ENCODE measurements at places on chromosomes 5 and 9. TPM values are rescaled to one million over a fixed set of nuclear protein-coding genes. Genes with fewer than 3 reads are reported as not detected.
A peak's percentile ranks its signal among the peaks of the same experiment; 100 is the strongest.

GRCh38 chr5:125236981-125237380, 490.5 kb upstream of the ZNF608 start:
- no peak for DNase-seq
- no peak overlapping the region for H3K27ac ChIP-seq
- H3K27me3 ChIP-seq = no peaks in the 10 kb centered on the region
- no peaks in the 10 kb centered on the region for H3K36me3 ChIP-seq

DNA sequence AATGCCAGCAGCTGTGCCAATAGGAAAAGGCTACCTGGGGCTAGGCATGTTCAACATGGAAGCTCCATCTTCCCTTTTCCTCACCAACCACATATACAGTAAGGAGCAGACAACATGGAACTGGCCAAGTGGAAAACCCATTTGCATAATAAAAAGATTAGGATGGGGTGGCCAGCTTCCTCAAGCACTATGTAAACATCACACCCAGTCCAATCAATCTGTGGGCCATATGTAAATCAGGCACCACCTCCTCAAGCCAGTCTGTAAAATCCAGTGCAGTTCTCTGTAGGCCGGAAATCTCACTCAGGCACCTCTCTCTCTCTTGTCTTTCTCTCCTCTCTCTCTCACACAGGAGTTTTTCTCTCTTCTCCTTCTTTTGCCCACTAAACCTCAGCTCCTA, 360.2 kb upstream of the GRIA1 start:
- H3K27me3 ChIP-seq = no peaks in the 10 kb centered on the region
- H3K36me3 ChIP-seq = no peaks in the 10 kb centered on the region
- no peaks in the 10 kb centered on the region for H3K4me1 ChIP-seq

GRCh38 chr5:38403877-38404635, 145.7 kb downstream of the EGFLAM start:
- peaks cover 41% of the 10 kb centered on the region for H3K27me3 ChIP-seq
- no peak overlapping the region for H3K27ac ChIP-seq
- no peaks in the 10 kb centered on the region for H3K4me1 ChIP-seq
- H3K4me3 ChIP-seq = no peak overlapping the region
- no peaks in the 10 kb centered on the region for H3K36me3 ChIP-seq

SPATA31E1 gene
- total RNA-seq = not detected

- H3K27me3 ChIP-seq = peaks cover 13% of the 10 kb centered on the region
- H3K27ac ChIP-seq = no peak overlapping the region
- H3K36me3 ChIP-seq = no peaks in the 10 kb centered on the region
- no peak overlapping the region for H3K4me3 ChIP-seq
Observed at GRCh38 chr9:91746904-91747303, 203.1 kb downstream of the ROR2 start.

GRCh38 chr5:124744170-124744971, 2.1 kb downstream of the ZNF608 start:
- H3K4me1 ChIP-seq = peaks cover 46% of the 10 kb centered on the region
- H3K36me3 ChIP-seq = no peaks in the 10 kb centered on the region
- no peak for DNase-seq

DNA sequence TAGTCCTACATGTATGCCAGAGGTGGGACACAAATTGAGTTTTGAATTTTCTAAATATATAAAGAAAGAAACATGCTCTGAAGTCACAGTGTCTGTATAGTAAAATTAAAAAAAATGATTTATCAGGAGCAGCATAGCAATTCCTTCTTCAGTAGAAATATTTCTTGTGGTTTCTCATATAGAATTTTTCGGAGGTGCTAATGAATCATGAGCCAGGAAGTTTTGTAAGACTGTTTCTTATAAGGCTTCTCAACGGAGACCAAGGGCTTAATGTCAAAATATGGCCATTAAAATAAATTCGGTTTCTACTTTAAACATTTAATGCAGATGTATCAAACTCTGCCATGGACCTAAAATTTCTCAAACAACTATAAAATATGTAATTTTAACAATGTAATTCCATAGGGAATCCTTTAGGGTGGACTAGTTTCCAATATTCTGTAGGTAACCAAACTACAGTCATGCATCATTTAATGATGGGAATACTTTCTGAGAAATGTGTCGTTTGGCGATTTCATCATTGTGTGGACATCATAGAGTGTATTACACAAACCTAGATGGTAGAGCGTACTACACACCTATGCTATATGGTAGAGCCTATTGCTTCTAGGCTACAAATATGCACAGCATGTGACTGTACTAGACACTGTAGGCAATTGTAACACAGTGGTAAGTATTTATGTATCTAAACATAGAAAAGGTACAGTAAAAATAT, 66.3 kb downstream of the ANKRD55 start:
- peaks cover 23% of the 10 kb centered on the region for H3K4me1 ChIP-seq
- H3K27ac ChIP-seq = no peak overlapping the region
- no peaks in the 10 kb centered on the region for H3K36me3 ChIP-seq
- H3K27me3 ChIP-seq = no peaks in the 10 kb centered on the region

DNA sequence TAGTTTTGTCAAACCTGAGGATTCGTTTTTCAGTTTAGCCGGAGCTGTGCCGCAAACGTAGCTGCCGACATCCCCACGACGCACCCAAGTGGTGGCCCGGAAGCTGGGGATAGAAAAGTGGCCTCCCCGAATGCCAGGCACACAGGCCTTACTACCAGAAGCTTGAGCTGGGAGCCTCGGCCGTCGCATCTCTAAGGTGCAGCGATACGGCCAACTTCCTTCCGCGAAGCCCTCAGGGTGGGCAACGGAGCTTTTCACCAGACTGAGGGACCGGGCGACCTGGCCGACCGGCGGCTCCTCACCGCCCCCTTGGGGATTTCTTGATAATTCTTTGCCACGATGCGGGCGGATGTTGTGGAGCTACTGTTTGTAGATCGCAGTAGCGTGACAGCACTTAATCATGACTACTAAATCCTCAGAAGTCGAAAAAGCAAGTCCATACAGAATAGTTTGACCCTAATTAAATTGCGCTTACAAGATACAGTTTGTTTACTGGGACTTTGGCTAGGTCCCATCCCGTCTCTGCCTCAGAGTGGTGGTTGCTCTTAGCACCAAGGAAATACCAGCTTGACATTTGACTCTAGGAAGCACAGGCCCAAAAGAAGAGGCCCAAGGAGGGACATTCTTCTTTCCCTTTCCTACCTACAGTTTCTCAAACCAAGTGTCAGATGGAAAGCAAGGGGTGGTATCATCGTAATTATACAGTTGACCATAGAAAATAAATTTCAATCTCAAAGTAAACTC, 613 bp upstream of the TMEM267 start:
- DNase-seq = peak; percentile 84
- peak overlapping the region; percentile 100 for H3K27ac ChIP-seq
- H3K27me3 ChIP-seq = no peaks in the 10 kb centered on the region
- H3K36me3 ChIP-seq = no peaks in the 10 kb centered on the region

- no peak overlapping the region for H3K4me3 ChIP-seq
- H3K27ac ChIP-seq = peak overlapping the region; percentile 82
- no peaks in the 10 kb centered on the region for H3K27me3 ChIP-seq
- H3K4me1 ChIP-seq = peaks cover 4% of the 10 kb centered on the region
- H3K36me3 ChIP-seq = no peaks in the 10 kb centered on the region
Observed at GRCh38 chr9:127828262-127829031, 25.8 kb downstream of the FPGS start.

DNA sequence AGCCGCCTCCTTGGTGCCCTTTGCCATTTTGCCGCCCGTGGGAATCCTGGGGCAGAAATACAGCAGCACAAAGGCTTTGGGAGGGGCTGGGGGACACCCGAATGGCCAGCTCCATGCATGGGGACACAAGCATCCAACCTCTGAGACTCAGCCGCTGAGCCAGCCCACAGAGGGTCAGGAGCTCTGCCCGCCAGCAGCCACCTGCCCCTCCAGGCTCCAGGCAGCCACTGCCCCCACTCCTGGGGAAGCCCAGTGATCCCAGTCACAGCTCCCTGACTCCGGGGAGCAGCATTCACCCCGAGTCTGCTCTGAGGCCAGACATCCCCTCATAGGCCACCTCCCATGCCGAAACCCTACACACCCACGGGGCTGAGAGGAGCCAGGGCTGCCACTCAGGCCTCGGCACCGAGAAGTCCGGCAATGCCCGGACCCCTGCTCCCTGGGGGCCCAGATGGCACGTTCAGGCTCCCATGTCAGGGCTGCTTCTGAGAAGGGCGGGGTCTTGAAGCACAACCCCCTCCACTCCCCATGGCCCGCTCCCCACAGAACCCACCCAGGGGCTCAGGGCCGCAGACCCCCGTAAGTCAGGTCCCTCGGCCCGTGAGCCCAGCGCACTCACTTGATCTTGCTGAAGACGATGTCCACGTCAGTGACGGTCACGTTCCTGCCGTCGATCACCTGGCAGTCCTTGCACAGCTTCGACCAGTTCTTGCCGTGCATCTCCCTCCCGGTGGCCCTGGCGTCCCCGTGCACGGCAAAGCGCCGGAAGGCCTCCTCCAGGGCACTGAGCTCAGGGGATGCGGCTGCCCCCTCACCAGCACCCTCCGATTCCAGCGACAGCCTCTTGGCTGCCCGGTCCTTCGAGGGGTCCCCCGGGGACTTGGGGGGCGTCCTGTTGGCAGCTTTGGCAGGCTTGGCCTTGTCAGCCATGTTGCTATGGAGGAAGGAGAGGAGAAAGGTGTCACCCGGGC, 15.7 kb downstream of the TPPP start:
- H3K27ac ChIP-seq = no peak overlapping the region
- peaks cover 9% of the 10 kb centered on the region for H3K4me1 ChIP-seq
- no peak overlapping the region for H3K4me3 ChIP-seq
- H3K27me3 ChIP-seq = no peaks in the 10 kb centered on the region

All from naive thymus-derived CD8-positive, alpha-beta T cell (primary cell).